Hippocampal formation (tissue), 2 donors: ENCODE measurements at places on chromosomes 7 and 10.

DNA sequence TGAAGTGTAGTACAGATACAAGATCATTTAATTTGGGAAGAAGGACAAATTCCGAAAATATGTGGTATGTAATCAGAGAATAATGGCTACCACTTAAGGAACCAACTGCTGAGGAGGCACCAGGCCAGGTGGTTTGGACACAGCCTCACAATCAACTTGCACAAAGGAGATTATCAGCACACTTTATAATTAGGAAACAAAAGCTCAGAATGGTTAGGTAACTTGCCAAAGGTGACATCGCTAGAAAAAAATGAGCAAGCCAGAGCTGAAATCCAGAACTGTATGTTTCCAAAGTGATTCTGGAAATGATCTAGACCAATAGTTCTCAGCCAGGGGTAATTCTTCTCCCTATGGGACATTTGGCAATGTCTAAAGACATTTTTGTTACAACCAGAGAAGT lies 36.6 kb downstream of the ERCC6 start:
- DNase-seq = no peak

GRCh38 chr7:141103847-141104429 lies 30.1 kb downstream of the TMEM178B start:
- no peak for DNase-seq

- DNase-seq = no peak
These were observed 700.5 kb downstream of the GRID1 start for GRCh38 chr10:85666102-85666501.

DNA sequence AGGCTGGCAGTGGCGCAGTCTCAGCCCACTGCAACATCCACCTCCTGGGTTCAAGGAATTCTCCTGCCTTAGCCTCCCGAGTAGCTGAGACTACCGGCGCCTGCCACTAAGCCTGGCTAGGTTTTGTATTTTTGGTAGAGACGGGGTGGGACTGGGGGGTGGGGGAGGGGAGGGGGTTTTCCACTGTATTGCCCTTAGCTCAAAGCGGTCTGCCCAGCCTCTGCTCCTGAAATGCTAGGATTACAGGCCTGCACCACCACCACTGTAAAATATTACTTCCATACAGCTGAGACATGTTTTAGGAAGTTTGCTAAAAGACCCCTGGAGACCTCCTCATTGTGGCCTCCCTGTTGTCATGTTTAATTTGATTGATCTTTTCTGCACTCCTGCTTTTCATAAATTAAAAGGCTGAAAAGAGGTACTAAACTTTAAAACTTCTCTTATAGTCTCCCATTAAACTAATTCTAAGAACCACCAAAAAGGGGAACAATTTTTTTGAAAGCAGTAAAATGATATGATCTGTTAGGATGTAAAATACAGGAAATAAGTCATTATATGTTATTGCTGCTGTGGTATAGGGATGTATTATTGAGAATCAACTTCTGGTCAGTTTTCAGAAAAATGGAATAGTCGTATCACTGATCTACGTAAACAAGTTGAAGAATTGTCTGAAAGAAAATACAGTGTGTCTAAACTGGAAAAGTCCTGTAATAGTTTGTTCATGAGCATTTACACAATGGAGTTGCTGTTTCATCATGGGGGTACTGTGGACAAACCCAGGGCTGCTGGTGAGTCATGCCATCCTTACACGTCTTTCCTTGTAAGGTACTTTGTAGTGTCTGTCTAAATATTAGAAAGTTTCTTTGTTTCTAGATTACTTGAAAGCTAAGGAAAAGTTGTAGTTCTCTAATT lies 72.9 kb upstream of the TMEM248 start:
- DNase-seq = no peak

- DNase-seq = no peak
These were observed 256.9 kb downstream of the PLXDC2 start for GRCh38 chr10:20073167-20073566.

GRCh38 chr10:101397140-101397539 lies 43.2 kb downstream of the BTRC start:
- DNase-seq = no peak

GRCh38 chr10:113497198-113497597 lies 55.7 kb upstream of the HABP2 start:
- DNase-seq = no peak
